ENCODE measurements at places on chromosomes 5 and 9. TPM values are rescaled to one million over a fixed set of nuclear protein-coding genes. Genes with fewer than 3 reads are reported as not detected.

ECM2 gene
- polyA plus RNA-seq = 17.4 TPM

RNF183 gene
- polyA plus RNA-seq = not detected

FBP2 gene
- 76.5 TPM for polyA plus RNA-seq

HAND1 gene
- not detected for polyA plus RNA-seq

C5orf58 gene
- polyA plus RNA-seq = 0.24 TPM

PCDHGC4 gene
- polyA plus RNA-seq = 1.5 TPM

CCL27 gene
- 0.57 TPM for polyA plus RNA-seq

NSG2 gene
- polyA plus RNA-seq = 0.56 TPM

GABRA6 gene
- not detected for polyA plus RNA-seq

CSF1R gene
- 27.9 TPM for polyA plus RNA-seq

FREM1 gene
- polyA plus RNA-seq = 28.1 TPM

MELK gene
- 12.2 TPM for polyA plus RNA-seq

SLCO6A1 gene
- polyA plus RNA-seq = not detected

PCDHGB3 gene
- polyA plus RNA-seq = 1.1 TPM

PCDHGA7 gene
- polyA plus RNA-seq = 1.7 TPM

IFNK gene
- polyA plus RNA-seq = 0.16 TPM

ARHGEF28 gene
- polyA plus RNA-seq = 2.7 TPM

GKAP1 gene
- polyA plus RNA-seq = 14.8 TPM

PCDHGB2 gene
- polyA plus RNA-seq = 2.2 TPM

NUTM2F gene
- not detected for polyA plus RNA-seq

SNCB gene
- polyA plus RNA-seq = not detected

Data from muscle of leg (tissue), 16 donors.